ENCODE measurements at places on chromosomes 7 and 10.

DNA sequence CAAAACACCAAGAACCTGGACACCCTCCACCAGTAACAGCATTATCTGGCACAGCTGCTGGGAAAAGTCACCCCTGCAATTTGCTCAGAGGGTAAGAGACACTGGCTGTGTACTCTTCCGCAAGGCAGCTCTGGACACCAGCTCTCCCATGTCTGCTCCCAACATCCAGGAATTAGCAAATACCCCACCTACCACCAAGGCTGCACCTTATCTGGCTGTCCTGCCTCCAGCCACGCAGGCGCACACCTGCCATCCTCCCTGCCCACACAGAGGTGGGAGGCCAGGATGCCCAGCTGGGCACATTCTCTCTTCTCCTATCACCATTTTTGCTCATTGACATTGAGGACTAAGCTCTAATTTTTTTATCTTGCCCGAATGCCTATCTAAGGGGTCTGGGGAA lies 20.3 kb upstream of the BNIP3 start:
- no peak for DNase-seq

DNA sequence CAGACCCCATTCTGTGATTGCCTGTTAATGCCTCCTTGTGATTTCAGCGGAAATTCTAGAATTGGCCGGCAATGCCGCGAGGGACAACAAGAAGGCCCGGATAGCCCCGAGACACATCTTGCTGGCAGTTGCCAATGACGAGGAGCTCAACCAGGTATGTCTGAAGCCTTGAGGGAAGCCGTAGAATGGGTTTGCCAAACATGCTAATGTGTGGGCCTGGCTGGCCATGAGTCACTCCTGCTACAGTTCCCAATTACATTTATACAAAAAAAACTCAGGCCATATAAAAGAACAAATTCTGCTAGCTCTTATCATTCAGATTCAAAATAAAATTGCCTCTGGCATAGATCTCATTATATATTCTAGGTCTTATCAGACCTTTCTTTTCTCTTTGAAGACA lies 37.4 kb downstream of the MACROH2A2 start:
- no peak for DNase-seq

DNA sequence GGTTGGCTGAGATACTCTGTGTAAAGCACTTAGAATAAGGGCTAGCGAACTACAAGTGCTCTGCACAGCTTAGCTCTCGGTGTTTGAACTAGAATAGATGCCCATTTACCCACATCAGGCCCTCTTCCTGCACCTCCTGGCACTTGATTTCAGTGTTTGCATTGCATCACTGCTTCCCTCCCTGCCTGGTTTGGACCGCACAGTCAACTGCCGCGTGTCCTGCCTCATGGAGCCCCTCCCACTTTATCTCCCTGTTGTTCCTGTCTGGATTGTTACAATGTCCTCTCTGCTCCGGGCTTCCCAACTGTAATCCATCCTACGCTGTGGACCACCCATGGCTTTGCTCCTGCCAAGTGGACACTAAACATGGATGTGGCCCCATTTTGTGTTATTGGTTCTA lies 2.3 kb downstream of the FAM107B start:
- no peak for DNase-seq

- DNase-seq = no peak
Measured at GRCh38 chr7:77239471-77239870, 39.9 kb upstream of the FGL2 start.

- no peak for DNase-seq
Measured at GRCh38 chr10:4532467-4532866, 293.5 kb upstream of the AKR1E2 start.

GRCh38 chr7:106332201-106332600 lies 47.4 kb upstream of the NAMPT start:
- no peak for DNase-seq

GRCh38 chr7:121328508-121329190 lies at the start of gene WNT16:
Gene WNT16 (plus strand): TSS chr7:121329000. CDS start chr7:121329293, 293 bp downstream.
- no peak for DNase-seq

- DNase-seq = no peak
Measured at GRCh38 chr7:119065966-119066365, 841.5 kb downstream of the ANKRD7 start.

- no peak for DNase-seq
Measured at GRCh38 chr10:118028619-118029018, 18.1 kb downstream of the RAB11FIP2 start.

DNA sequence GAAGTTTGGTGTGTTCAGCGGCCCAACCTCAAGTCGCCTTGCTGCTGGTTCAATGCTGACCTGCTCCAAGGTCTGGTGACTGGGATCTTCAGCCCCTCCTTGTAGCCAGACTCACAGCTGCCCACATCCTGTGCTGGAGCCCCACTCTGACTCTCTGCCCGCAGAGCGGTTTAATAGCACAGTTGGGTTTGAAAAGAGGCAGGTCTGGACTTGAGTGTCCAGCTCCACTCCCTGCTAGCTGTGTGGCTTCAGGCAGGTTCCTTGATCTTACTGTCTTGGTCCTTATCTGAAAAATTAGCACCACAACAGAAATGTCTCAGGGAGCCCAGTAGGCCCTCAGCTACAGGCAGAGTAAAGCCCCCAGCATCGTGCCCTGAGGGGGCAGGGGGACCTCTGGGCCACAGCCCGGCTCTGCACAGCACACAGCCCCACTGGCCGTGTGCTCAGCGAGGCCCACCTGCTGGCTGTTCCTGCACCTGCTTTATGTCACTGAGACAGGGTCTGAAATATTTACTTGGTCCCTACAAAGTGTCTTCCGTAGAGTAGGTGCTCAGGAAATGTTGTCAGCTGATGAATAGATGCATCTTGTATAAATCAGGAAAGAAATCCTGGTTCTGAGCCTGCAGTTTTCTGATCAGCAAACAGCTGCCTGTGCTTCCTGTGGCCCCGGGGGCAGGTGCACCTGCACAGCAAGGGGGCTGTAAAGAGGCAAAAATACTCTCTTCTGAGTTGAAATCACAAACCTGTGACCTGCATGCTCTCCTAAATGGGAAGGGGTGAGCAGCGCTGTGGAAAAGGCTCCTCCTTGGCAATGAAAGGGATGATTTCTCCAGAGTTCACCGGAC lies 155.5 kb downstream of the SVIL start:
- no peak for DNase-seq

GRCh38 chr7:91651986-91652385 lies 228.5 kb downstream of the MTERF1 start:
- DNase-seq = no peak

- DNase-seq = no peak
Measured at GRCh38 chr7:155326385-155326784, 28.7 kb downstream of the INSIG1 start.

DNA sequence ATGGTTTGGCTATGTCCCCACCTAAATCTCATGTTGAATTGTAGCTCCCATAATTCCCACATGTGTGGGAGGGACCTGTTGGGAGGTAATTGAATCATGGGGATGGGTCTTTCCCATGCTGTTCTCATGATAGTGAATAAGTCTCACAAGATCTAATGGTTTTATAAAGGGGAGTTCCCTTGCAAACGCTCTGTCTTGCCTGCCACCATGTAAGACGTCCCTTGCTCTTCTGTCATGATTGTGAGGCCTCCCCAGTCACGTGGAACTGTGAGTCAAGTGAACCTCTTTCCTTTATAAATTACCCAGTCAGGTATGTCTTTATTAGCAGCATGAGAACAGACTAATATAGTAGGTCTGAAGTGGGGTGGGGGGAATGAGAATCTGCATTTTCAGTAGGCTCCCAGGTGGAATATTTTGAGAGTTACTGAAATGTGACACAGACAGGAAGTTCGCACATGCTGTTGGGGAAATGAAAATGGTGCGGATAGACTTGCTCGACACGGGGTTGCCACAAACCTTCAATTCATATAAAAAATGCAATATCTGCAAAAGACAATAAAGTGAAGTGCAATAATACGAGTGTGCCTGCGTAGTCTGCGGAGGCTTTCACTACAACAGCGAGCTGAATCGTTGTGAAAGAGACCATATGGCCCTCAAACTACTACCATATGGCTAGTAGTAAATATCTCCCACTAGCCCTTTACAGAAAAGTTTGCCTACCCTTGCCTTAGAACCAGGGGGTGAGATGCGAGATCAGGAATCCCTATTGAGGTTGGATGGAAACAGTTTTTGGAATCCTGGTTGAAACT lies 166.1 kb downstream of the GRK5 start:
- DNase-seq = no peak

- DNase-seq = no peak
Measured at GRCh38 chr10:119413471-119414080, 128.9 kb downstream of the RGS10 start.

GRCh38 chr7:84236398-84236797 lies 41.8 kb upstream of the SEMA3A start:
- no peak for DNase-seq

DNA sequence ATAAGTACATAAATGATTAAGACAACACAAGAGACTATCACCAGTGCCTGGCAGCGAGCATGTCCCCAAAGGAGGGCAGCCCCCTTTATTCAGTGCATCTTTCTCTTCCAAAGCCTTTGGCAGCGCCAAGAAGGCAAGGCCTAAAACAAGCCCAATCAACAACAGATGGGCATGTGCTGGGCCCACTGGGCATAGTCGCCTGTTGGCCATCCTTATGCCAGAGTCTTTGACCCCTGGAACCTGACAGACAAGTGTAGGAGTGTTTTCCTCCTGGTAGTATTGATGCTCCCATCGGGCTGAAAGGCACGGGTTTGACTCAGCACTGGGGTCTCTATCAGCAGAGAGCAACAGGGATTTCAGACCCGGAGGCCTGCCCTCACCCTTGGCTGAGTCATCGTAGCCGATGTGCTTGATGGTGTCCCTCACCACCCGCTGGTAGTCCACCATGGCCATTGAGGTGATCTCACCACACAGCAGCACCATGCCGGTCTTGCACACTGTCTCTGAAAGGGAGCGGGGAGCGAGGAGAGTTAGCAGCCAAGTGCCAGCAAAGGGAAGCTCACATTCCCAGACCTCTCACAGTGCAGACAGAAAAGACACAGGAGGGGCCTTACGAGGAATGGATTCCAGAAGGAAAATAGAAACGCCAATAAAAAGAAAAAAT lies 5.8 kb downstream of the MAT1A start:
- no peak for DNase-seq

- no peak for DNase-seq
Measured at GRCh38 chr10:110848106-110848505, 23.6 kb upstream of the PDCD4 start.

- DNase-seq = no peak
Measured at GRCh38 chr7:27185013-27185853, at the start of gene HOXA11. Gene HOXA11 (minus strand): TSS chr7:27185232. CDS start chr7:27185144, 88 bp downstream.

GRCh38 chr7:116271963-116272886 lies 61.9 kb downstream of the TES start:
- no peak for DNase-seq

DNA sequence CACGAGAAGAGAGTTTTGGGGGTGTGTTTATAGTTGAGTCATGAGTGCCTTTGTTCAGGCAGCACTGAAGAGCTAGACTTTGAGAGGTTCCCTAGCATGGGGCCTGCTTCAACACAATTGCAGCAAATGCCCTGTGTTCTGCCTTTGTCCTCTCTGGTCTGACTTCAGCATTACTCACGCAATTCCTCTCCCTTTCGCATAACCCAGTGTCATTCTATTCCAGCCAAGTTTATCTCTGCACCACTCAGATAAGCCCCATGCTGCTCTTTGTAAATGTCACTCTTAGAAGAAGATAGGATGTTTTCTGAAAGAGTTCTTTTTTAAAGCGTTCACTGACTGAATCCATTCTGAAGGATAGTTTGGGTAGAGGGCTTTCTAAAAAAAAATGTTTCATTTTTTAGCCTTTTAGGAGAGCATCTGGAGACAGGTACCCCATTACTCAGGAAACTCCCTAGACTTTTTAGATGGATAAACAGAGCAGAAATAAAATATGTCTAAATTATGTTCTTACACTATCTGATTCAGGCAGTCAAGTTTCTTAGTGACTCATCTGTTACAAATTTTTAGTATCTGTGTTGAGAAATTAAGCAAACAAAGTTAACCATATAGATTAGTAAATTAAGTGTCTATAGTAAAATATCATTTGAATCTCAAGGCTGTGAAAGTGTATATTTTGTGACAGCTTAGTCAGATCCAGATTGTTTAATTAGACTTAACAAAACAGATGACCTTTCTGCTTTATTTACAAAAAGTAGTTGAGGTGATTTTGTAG lies 318.5 kb downstream of the GPR158 start:
- DNase-seq = no peak

DNA sequence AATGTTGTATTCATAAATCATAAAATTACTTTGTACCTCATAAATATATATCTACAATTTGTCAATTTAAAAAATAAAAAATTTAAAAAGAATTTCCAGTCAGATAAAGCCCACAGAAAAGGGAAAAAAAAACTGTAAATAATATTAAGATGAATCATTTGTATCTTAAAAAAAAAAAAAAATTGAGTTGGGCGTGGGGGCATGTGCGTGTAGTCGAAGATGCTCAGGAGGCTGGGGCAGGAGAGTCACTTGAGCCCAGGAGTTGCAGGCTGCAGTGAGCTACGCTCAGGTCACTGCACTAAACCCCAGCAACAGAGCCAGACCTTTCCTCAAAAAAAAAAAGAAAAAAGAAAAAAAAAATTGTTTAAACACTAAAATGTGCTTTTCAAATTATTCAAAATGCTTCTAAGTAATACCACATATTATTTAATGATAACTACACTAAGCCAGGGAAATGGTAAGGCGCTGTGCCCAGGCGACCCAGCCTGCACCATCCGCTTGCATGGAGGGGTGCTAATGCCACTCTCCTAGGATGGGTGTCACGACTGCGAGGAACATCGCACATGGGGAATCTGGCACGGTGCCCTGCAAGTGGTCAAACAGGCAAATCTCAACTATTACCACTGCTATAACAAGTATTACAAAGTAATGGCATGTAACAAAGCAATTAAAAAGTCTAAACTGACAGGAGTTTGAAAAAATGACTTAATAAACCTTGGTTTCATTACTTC lies 15.4 kb downstream of the GLUD1 start:
- no peak for DNase-seq

DNA sequence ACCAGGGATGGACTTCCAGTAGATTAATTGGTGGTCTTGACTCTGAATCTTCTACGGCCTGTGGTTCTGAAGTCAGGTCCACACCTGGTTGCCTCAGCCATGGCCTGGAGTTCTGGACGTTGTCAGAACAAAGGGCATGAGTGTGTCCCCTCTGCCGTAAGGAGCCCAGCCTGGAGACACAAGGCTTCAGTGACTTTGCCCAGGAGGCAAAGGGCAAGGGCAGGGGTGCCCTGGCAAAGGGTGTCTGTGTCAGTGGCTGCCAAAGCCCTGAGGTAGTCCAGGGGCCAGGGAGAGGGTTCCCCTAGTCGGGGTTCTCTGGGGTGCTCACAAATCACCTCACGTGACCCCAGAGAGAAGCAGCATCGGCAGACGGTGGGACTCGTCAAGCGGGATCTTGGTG lies 273.2 kb upstream of the ZNF32 start:
- no peak for DNase-seq

DNA sequence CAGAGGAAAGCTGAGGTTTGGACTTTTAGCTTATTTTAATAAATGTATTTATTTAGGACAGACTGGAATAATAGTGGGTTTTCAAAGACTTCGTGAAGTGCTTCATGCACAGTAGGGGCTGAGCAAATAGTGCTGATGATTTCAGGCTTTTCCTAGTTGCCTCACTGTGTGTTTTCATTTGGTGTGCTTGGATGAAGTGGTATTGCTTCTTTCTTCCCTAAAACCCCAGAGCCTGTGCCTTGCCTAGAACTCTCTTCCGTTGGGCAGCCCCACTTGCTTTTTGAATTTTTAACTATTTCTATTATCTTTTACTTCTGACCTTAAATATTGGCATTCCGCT lies 49.6 kb downstream of the ARID5B start:
- DNase-seq = no peak

Measured in stimulated activated CD4-positive, alpha-beta T cell treated with anti-CD3 and anti-CD28 coated beads, Interleukin-15, amount 100 ng/mL, for 48 hours (primary cell).